Activated CD4-positive, alpha-beta T cell treated with anti-CD3 and anti-CD28 coated beads for 24 hours (primary cell): ENCODE measurements at places on chromosomes 6 and 20.
A peak's percentile ranks its signal among the peaks of the same experiment; 100 is the strongest.

- DNase-seq: no peak
These were observed 11.2 kb upstream of the FRMD1 start for GRCh38 chr6:168090064-168090690.

GRCh38 chr20:6705926-6706548 is 61.4 kb upstream of the BMP2 start:
- no peak for DNase-seq

DNA sequence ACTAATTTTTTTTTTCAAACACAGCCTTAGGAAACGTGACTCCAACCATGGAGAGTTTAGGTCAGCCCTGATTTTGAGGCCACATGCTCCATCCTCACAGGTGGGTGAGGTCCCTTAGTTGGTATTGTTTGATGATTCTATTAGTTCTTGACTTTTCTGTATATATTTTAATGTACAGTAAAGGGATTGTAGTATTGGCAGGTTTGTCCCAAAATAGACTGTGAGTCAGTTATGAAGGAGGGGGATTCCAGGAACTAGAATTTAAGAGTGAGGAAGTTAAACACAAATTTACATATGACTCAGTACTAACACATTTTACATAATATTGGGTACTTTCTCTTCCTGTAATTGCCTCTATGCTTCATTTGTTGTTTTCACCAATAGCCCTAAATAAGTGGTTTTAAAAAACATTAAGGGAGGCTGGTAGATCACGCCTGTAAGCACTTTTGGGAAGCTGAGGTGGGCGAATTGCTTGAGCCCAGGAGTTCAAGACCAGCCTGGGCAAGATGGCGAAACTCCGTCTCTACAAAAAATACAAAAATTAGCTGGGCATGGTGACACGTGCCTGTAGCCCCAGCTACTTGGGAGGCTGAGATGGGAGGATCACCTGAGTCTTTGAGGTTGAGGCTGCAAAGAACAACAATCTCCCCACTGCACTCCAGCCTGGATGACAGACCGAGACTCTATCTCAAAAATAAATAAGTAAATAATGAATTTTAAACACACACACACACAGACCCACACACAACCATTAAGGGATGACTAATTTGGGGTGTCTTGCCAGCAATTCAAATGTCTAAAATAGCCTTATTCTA is 81.8 kb downstream of the SGK1 start:
- DNase-seq: no peak

- no peak for DNase-seq
These were observed 30.3 kb downstream of the LIN28B start for GRCh38 chr6:104987218-104987617.

GRCh38 chr20:6086868-6087267 is 33.0 kb upstream of the LRRN4 start:
- DNase-seq: no peak

DNA sequence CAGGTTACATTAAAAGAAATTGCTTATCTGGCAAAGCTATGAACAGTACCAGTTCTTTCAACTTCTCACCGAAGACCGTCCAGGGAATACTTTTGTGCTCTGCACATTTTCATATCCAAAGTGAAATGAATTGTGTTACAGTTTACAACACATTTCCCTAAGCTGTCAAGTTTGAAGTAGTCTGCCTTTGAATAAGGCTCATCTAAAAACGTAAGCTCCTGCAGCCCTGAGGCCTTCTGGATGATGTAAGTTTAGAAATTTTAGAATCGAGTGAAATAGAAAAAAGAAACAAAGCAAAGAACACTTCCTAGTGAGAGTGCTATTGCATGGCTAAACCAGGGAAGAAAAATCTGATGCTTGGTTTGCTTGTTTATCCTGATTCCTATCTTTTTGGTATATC is 653.8 kb downstream of the MMUT start:
- no peak for DNase-seq

DNA sequence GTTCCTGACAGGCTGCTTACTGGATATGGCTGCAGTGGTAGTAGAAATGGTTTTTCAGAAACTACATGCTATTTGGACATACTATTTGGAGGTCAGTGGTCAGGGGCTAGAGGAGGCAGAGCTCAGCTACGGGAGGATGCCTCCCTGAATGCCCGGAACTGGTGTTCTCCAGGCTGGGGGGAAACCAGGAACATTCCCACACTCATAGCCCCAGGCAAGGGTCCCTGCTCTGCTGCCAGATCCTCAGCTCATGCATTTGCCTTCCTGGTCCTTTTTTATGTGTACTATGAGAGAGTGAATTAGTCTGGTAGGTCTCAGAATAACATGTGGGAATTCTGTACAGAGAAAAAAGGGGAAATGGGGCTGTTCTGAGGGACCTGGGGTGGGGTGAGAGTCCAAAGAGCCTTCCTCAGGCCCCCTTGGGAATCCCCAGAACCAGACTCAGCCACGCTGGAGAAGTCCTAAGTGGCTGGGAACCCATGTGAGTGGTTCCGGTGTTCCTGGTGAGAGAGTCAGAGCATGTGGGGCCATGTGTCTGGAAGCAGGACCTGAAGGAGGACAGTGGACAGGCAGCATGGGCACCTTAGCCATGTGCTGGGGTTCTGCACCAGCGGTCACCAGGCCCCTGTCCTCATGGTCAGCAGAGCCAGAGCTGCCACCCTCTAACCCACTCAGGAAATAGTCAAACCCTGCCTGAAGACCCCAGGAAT is 58.0 kb upstream of the MYL9 start:
- DNase-seq: no peak

GRCh38 chr6:149445095-149445466 is 39.7 kb downstream of the ZC3H12D start:
- no peak for DNase-seq

DNA sequence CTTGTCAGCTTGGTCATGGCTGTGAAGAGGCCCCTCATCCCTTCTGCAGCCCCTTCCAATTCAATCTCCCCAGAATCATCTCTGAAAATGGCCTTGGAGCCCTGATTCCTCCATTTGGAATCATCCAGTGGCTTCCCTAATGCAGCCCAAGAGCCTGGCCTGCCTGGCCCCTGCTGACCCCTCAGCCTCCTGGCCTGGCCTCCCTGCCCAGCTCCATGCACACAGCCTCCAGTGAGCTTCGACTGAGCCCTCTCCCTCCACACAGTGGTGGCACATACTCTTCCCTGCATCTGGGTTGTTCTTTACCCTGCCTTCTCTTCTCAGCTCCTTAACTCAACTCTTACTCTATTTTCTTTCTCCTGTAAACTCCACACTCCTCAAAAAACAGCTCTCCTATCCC is 120.9 kb downstream of the ANKRD60 start:
- DNase-seq: no peak

DNA sequence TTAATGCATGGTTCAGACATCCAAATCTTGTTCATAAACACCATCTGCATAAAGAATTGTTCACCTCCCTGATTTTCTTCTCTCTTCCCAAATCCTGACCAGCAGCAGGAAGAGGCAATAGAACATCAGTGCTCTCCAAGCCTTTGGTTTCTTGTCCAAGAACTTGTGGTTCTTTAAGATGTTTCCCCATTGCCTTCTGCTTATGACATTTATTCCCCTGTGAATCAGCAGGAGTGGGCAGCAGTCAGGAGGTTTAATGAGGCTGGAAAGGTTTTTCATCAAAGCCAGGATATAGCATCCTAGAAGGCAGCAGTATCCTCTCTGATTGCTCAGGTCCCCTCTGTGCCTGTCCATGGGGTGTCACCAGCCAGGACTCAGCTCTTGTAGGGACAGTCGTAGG is 5.3 kb downstream of the HDDC2 start:
- DNase-seq: no peak

DNA sequence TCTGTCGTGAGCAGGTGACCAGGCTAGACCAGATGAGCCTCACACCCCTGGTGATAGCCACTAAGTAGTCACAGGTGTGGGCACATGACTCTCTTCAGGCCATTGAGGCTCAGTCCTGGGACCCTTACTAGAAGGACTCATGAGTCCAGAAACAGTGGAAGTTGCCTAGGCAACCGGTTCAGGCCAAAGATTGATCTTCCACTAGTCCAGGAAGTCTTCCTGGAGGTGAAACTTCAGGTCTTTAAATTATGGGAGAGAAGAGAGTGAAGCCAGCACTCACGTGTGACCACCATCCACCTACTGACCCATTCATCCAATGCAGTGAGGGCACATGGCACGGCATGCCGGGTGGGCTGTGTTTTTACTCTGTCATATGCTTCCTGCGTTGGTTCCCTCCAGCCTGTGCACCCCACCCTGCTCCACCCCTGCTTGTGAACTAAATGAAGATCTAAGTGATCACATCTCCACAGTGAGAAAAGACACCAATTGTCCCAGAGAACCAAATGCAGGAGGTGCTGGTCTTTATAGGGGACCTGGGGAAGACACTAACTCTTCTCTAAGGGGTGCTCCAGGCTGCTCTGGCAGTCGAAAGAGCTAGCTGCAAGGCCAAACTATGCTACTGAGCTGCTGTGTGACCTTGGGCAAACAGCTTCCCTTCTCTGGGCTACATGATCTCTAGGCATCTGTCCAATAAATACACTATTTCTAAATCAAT is 12.5 kb upstream of the STX16 start:
- DNase-seq: no peak

- DNase-seq: peak; percentile 50
These were observed 51.3 kb downstream of the PTPN1 start for GRCh38 chr20:50561379-50562078.

DNA sequence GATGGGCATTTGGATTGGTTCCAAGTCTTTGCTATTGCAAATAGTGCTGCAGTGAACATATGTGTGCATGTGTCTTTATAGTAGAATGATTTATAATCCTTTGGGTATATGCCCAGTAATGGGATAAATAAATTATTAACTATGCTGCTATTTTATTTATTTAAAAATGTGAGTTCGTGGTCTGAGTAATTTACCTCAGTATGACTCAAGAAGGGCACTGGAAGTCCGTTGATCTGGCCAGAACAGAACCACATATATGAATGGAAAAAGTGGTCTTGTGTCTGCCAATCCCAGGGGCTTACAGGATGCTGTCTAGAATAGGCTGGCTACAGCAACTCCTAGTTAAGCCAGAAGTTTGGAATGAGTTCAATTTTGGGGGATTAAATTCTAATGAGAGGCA is 27.6 kb upstream of the HLA-C start:
- no peak for DNase-seq

GRCh38 chr6:134851548-134851947 is 98.4 kb downstream of the ALDH8A1 start:
- no peak for DNase-seq

DNA sequence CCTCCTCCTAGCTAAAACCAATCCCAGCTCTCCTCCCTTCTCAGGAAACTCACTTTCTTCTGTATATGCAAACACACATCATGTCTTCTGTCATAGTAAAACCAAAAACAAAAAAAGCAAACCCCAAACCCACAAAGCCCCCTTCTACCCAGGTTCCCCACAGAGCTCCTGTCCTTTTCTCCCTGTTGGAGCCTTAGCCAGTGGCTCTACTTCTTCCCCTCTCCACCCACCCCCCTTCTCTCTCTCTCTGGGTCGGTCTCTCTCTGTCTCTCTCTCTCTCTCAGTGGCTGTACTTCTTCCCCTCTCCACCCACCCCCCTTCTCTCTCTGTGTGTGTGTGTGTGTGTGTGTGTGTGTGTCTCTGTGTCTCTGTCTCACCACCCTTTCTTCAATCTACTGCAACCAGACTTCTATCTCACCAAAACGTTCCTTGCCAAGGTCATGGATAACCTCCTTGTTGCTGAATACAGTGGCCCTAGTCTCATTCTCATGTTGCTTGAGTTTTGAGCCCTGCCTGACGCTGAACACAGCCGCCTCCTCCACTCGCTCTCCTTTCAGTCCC is 8.7 kb upstream of the OSER1 start:
- DNase-seq: no peak

DNA sequence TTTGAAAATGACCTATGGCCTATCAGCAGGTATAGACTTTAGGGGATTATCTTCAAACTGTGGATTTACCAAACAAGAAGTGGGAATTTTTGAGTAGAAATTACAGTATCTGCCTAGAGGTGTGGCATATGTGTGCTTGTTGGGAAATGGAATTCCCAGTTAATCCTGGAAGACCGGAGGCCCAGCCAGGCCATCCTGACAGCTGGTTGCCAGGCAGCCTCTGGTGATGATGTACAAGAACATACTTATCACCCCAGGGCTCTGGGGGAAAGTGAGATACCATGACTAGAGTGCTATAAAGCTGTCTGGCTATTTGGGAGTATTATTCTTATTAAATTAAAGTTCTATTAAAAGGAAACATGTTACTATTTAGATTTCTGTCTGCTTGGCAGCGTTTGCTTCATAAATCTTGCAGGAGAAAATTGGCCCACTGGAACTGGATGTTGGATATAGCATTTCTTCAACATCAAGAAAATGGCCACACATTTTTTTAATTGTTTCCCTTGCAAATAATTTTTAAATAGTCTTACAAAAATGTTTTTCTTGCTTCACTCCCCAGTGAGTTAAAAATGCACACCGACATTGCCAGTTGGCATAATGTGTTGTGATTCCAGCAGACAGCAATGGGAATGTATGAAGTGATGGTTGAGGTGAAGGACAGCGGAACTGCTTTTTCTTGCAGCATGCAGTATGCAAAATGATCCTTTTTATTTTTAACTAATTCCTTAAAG is 187.8 kb downstream of the MYLK4 start:
- no peak for DNase-seq

DNA sequence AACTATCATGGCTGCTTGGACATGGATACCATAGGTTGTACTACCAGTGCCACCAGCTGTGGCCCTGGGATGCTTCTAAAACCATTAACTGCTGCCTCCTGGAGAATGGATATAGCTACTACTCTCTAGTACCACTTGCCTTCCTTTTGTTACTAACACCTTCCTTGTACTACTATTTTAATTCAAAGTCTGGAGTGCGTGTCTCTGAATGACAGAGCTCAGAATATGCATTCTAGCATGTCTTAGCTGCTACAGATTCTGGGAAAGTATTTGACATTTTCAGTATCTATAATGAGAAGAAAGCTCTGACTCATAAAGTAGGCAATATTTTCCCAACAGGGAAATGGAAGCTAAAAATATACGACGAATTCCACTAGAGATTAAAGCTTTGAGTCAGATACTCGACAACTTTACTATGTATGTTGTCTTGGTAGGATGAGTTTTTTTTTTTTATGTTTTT is 112.3 kb downstream of the PFDN4 start:
- no peak for DNase-seq

GRCh38 chr20:49874696-49875095 is 40.6 kb downstream of the SPATA2 start:
- no peak for DNase-seq

- no peak for DNase-seq
These were observed 159.5 kb upstream of the MAFB start for GRCh38 chr20:40848526-40848925.

DNA sequence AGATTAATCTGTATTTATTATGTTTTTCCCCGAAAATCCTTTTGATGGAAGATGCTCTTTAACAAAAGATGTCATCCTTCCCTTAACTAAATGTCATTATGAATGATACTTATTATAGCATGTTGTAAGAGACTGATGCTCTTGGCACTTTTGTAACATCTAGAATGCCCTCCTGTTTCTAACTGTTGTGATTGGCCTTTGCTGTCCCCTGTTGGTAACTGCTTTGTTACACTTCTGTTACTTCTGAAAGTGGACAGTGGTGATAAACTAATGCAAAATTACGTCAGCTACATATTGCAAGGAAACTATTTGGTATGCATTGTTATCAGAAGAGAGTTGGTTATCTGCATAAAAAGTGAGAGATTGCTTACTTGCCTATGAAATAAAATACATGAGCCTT is 5.8 kb downstream of the TTK start:
- DNase-seq: no peak

- DNase-seq: peak; percentile 25
These were observed 23.9 kb upstream of the ASXL1 start for GRCh38 chr20:32333988-32334885.
